ENCODE measurements at places on chromosomes 2 and 18. TPM values are rescaled to one million over a fixed set of nuclear protein-coding genes. Genes with fewer than 3 reads are reported as not detected.

Gene DCDC2C
- total RNA-seq, result not detected

DNA sequence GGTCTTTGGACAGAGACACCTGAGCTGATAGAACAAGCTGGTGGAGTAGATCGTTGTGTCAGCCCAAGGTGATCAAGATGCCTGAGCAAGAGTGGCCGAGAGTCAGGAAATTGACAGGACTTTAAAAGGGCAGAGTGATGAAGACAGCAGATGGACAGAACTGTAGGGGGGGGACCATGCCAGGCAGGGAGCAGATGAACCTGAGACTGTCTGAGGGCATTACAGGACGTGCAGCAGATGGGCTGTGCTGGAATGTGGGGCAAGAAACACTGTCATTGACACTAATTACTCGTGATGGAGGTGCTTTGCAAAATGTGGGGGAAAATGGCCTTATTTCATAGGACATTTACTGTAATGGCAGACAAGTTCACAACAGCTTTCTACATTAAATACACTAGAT is 225.0 kb downstream of the THSD7B start:
- no peak for DNase-seq

Gene RAD51AP2
- total RNA-seq, result 0.14 TPM

GRCh38 chr2:238786792-238787490 is 60.9 kb upstream of the TWIST2 start:
- no peak for DNase-seq

DNA sequence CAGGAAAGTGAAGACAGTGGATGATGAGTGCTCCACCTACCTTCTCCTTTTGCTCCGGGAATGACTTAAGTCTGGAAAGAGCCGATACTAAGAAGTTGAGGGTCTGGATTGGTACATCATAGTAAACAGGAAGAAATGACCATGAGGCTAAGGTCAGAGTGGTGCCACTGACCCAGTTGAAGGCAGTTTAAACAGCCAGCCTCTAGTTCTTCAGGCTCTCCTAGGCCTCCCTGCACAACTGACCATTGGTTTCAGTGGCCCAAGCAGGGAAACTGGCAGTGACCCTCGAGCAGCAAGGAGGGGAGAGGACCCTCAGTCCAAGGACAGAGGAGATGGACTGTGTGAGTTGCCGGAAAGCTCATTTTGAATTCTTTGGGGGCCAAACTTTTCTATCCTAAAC is 119.1 kb downstream of the MAP4K4 start:
- DNase-seq, result no peak

DNA sequence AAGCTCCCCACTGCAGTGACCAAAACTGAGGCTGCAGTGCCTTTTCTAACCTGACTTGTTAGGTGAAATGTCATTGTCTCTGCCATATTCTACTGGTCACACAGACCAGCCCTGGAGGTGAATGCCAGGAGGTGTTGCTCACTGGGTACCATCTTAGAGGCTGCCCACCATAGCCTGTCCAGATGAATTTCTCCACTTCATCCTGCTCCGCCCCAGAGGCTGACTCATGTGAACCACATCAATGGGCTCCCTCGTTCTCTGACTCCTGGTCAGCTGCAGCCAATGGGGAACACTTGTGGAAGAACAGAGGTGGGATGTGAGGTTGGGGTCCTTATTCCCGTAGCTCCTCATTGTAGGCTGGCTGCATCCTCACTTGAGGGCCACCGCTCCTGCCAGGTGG is 3.4 kb upstream of the NARS1 start:
- DNase-seq, result peak; percentile 31

Gene GPR45
- not detected for total RNA-seq

Gene SLC11A1
- total RNA-seq, result 0.21 TPM

Gene CFC1
- not detected for total RNA-seq

Gene PLGLB2
- 1.2 TPM for total RNA-seq

DNA sequence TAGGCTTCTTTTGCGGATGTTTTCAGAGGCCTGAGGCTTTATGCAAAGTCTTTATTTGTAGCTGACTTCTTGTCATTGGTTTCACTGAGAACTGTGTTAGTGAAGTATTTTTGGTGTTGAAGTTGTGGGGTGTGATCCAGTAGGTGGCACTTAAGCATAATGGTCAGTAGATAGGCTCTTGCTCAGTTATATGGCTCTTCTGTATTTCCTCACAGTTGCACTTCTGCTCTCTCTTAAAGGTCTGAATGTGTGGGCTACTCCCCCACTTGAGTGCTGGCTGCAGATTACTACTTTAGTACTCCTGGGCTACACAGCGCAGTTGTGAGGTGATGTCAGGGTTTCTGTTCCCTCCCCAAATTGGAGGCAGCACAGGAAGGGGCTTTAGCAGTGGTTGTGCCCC is 133.8 kb upstream of the SCN7A start:
- no peak for DNase-seq

- no peak for DNase-seq
Observed at GRCh38 chr18:7585276-7585670, 18.2 kb downstream of the PTPRM start.

DNA sequence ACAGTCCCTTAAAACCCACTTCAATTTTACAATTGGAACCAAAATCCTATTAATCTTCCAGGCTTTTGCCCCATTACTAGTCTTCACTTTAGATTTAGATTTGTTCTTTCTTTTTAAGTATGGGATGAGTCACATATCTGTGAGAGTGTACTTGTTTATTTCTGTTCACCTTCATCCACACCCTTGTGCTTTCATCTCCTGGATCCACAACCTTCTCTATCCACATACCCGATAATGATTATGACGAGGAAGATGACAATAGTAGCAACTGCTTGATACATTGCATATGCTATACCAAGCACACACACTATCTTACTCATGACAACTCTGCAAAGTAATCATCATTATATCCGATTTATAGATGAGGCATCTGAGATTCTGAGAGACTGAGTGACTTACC is 297.3 kb downstream of the PLCL1 start:
- DNase-seq, result no peak

GRCh38 chr2:167764772-167765341 is 482.5 kb downstream of the STK39 start:
- DNase-seq, result no peak

GRCh38 chr18:12317664-12318333 is 9.8 kb downstream of the TUBB6 start:
- no peak for DNase-seq

DNA sequence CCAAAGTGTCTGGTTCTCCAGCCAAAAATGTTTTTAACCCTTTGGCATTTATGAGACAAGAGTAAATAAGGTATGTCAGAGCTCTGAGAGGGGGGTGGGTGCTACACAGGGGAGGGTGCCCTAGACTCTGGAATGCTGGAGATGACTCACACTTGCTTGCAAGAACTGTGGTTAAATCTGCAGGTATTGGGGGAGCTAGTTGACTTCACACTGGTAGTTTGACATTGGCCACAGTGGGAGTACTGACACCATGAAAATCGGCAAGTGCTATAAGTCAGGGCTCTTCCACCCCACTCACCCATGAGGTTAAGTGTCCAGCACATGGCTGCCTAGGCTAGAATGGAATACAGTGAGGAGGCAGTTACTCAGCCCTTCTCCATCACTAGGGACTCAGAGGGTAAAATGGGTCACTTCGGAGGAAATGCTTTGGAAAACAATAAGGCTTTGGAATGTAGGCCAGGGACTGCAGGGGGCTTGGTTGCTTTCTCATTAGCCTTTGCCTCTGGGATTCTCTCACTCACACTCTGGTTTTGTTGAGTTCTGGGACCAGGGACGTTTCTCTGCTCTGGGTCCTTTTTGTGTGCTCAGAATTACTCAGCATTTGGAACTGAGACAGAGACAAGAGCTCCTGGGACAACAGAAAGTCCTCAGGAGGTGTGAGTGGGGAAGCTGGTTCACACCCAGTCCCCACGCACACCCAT is 91.6 kb downstream of the ACKR3 start:
- peak; percentile 66 for DNase-seq

- no peak for DNase-seq
Observed at GRCh38 chr2:133004623-133005022, 334.6 kb upstream of the LYPD1 start.

GRCh38 chr2:17093712-17094111 is 424.5 kb downstream of the RAD51AP2 start:
- DNase-seq, result no peak

Gene EXOC6B
- total RNA-seq, result 29.7 TPM

- DNase-seq, result no peak
Observed at GRCh38 chr2:180006231-180006630, 866 bp downstream of the CWC22 start.

GRCh38 chr2:172162739-172163336 is 60.1 kb upstream of the DLX2 start:
- no peak for DNase-seq

DNA sequence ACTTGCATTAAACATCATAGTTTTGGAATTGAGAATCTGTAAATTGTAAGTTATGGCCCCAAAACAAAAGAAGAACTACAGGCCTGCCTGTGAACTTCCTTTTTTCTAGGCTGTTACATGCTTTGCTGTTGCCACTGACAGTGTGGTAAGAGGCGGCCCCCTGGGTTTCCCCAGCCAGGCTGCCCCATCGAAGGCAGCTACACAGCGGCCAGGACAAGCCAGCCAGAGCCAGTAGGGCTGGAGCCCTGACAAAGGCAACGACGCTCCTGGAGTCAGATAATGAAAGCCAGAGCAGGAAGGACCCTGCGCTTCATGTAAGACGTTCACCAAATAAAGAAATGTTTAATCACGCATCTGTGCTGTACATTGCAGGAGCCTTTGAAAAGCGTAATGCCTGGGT is 55.0 kb downstream of the ANKRD44 start:
- no peak for DNase-seq

Gene RGPD4
- total RNA-seq, result not detected

DNA sequence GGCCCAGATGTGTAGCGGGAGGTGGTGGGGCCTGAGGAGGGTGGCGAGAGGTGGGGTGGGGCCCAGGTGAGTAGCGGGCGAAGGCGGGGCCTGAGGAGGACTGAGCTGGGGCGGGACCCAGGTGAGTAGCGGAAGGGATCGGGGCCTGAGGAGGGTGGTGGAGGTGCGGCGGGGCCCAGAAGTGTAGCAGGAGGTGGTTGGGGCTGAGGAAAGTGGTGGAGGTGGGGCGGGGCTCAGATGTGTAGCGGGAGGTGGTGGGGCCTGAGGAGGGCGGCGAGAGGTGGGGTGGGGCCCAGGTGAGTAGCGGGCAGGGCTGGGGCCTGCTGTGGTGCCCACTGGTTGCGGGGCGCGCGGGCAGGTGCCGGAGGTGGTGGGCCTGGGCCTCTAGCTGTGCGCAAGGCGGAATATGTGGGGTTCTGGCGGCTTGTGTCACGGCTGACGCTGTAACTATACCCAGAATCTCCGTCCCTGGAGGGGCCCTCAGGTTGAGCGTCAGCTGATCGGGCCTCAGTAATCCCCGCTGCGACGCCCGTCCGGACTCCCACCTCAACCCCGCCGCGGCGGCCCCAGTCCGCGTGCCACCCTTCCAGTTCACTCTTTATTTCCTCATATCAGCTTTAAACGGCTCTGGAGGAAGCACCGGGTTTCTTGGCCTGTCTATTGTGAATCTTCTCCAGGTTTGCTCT is 866 bp upstream of the SF3B6 start:
- no peak for DNase-seq

DNA sequence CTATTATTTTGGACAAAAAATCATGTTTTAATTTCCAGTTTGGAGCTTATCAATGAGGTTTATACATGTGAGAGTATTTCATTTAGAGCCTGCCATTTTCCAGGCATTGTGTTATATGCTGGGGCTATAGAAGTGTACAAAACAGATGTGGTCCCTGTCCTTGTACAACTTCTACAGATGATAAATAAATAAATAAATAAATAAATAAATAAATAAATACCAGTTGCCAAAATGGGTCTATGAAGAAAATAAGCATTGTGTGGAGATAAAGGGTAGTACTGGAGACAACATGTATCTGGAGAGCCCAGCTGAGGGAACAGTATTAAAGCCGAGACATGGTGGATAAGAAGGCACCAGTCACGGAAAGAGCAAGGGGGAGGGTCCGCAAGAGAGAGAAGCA is 210.0 kb downstream of the SS18 start:
- no peak for DNase-seq

DNA sequence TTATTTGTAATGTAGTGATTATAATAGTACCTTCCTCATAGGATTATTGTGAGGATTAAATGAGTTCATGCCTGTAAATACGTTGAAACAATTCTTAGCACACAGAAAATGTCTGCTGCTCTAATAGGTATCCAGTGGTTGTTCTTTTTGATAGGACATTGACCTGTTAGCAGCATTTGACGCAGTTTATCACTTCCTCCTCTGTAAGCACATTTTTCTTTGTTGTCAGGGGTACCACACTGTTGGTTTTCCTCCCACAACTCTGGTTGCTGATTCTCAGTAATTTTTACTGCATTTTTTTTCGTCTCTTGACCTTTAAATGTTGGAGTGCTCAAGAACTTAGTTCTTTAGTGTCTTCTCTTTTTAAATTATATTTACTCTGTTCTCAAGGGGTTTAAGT is 15.4 kb downstream of the PPM1B start:
- DNase-seq, result no peak

GRCh38 chr2:23459032-23459431 is 74.1 kb downstream of the KLHL29 start:
- DNase-seq, result no peak

GRCh38 chr2:193583638-193584400 is 1389.1 kb upstream of the TMEFF2 start:
- no peak for DNase-seq

DNA sequence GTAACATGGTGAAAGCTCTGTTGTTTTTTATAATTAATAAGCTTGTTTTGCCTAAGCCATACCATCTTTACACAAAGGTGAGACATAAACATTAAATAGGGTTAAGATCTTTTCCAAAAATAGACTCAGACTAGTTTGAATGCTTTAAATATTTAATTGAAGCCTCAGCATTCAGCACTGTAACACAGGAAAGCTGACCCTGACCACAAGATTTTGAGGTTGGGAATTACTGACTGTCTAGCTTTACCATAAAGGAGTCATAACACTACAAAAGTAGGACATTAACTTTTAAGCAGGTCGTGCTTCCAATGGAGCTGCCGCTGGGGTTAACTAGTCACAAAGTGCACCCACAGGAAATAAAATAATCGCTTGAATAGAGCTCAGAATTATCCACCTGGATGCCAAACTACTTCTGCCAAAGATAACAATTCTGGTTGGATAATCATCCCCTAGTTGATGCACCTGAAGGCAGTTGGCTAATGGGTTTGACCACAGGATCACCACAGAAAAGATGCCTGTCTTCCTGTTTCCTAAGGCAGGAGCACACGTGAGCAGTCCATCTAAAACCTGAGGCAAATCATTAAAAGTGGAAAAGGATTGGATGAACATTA is 106.2 kb downstream of the COBLL1 start:
- peak; percentile 96 for DNase-seq

Data from kidney epithelial cell (primary cell).